HFFc6 (cell line): ENCODE measurements at places on chromosomes 7 and 10. TPM values are rescaled to one million over a fixed set of nuclear protein-coding genes. Genes with fewer than 3 reads are reported as not detected.

Gene ELMO1
- total RNA-seq: not detected in 3 replicates

DNA sequence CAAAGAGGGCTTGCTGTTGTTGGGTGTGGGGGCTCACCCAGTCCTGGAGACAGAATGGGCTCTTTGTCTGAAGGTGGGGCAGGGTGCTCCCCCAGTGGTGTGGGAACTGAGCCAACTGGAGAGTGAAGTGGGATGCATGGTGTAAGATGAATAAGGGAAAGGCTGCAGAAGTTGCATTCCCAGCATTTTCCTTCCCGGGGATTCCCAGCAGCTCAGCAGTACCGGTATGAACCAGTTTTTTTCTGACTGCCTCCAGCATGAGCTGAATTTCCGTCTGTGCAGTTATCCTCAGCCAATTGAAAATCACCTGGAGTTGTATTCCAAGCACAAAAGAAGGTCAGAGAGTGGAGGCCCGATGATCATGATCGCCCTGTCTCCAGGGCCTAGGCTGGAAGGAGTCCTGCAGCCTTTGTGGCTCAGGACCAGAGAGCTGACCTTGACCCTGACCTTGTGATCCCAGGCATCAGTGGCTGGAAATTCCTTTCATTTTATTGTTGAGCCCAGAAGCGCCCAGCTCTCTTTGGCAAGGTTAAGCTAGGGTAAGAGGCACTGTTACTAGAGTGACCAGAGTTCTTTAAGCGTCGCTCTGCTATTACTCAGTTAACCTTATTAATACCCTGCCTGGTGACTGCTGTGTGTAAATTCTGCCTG, 33.4 kb downstream of the OGDH start:
- peaks cover 42% of the 10 kb centered on the region for H3K4me1 ChIP-seq
- no peaks in the 10 kb centered on the region; the same call in 1 of the 2 replicates for H3K27me3 ChIP-seq
- H3K27ac ChIP-seq: peak overlapping the region; percentile 96
- peaks cover 6% of the 10 kb centered on the region for H3K36me3 ChIP-seq
- DNase-seq: peak; percentile 78
- H3K4me3 ChIP-seq: peak overlapping the region; percentile 68

Gene MPP7
- 0.87 to 2.2 TPM (median 1.8 TPM) in 3 replicates for total RNA-seq

DNA sequence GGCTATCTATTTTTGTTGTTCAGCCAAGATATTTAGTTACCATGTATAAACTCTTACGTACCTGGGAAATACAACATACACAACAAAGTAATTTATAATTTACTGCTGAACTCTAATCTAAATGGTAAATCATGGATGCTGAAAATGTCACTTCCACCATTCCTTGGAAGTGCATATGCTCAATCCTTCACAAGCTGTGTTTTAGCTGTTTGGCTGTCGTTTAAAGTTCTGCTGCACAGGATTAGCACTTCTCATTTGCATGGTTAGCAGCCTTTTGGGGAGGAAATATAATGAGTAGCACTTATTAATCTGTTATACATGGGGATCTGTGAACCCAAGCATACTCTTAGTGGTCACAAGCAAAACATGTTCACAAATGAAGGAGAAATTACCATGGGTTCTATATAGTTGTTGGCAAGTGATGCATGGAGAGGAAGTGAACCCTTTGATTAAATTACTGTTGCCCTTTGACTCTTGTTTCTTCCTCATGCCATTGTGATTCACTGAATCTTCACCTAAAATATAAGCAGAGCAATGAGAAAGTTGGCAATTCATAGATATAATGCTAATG, 18.5 kb downstream of the PIK3CG start:
- H3K4me1 ChIP-seq: no peaks in the 10 kb centered on the region
- H3K27ac ChIP-seq: no peak overlapping the region
- no peak for DNase-seq
- no peak overlapping the region for H3K4me3 ChIP-seq
- H3K27me3 ChIP-seq: peaks cover 38% of the 10 kb centered on the region
- no peaks in the 10 kb centered on the region for H3K36me3 ChIP-seq

- H3K4me3 ChIP-seq: no peak overlapping the region
- no peaks in the 10 kb centered on the region for H3K27me3 ChIP-seq
- DNase-seq: no peak
- H3K36me3 ChIP-seq: no peaks in the 10 kb centered on the region
Observed at GRCh38 chr7:131285556-131285955, 42.1 kb upstream of the MKLN1 start.

DNA sequence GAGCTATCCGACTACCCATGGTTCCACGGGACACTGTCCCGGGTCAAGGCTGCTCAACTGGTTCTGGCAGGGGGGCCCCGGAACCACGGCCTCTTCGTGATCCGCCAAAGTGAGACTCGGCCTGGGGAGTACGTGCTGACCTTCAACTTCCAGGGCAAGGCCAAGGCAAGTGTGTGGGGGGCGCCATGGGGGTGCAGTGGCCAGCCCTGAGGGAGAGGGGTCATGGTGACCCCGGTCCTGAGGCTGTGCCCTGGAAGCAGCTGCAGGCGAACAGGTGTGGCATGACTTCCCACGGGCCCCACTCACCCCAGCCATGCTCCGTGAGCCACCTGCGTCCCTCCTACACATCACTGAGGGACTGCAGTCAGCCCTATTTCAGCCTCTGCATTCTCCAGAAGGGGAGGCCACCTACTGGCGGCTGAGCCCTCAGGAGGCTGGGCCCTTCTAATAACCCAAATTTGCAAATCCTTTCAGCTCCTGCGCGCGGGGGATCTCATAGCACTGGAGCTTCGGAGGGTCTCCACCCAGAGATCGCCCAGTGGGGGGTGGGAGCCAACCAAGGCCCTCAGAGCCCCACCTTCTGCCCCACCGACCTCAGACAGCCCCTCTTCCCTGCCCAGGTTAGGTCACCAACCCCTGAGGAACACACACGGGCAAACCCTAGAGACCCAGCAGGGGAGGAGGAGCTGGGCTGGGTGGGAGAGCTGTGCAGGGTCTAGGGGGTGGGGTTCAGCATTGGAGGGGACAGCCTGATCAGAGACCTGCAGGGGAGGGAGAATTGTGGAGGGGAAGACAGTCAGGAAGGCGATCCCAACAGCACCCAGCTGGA, 30.8 kb downstream of the SH2B2 start:
- no peak overlapping the region for H3K4me3 ChIP-seq
- H3K27ac ChIP-seq: no peak overlapping the region
- peaks cover 12% of the 10 kb centered on the region for H3K27me3 ChIP-seq
- DNase-seq: no peak
- H3K36me3 ChIP-seq: no peaks in the 10 kb centered on the region
- H3K4me1 ChIP-seq: no peaks in the 10 kb centered on the region

Gene HOXA4
- 0.38 to 0.77 TPM (median 0.75 TPM) in 3 replicates for total RNA-seq

Gene ZNF853
- not detected in 3 replicates for total RNA-seq

Gene PRKCQ
- total RNA-seq: not detected in 3 replicates
